ENCODE measurements at places on chromosomes 4 and X.

DNA sequence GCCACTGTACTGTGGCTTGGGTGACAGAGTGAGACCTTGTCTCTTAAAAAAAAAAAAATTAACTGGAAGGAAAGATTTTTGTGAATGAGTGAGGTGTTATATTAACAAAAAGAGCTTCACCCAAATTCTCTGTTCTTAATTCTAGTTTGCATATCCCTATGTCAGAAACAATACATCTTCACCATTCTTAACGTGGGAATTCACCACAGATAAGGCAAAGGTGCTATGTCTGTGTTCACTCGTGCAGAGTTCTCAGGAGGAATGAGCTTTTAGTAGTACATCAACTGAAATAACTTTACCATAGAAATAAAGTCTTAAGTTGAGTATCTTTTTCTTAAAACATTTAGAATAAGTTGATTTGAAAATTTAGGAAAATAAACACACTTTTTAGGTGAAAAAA lies 135.1 kb downstream of the RAPGEF2 start:
- no peak for DNase-seq

DNA sequence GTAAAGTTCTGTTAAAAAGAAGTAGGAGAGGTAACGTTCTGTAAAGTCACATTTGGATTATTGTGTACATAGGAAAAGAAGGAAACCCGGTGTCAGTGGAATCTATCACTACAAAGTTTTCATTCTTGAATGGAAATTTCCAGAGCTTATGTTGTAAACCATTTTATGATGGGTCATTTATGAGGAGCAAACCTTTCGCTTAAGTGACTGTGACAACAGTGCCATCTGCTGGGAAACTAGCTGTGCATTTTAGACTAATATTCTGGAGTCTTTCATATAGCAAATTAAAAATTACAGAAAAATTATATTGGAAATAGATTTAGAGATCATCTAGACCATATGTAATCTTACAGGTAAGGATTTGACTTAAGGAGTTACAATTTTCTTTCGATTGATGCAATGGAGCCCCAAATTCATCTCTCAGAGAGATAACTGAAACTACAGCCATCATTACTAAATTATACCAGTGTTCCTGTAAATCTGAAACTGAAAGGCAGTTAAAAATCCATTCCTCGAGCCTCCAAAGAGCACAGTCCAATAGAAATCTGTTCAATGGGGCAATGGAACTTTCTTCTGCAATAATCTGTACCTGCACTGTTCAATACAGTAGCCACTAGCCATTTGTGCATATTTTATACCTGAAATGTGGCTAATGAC lies 26.9 kb downstream of the ASB9 start:
- DNase-seq = peak; percentile 53

DNA sequence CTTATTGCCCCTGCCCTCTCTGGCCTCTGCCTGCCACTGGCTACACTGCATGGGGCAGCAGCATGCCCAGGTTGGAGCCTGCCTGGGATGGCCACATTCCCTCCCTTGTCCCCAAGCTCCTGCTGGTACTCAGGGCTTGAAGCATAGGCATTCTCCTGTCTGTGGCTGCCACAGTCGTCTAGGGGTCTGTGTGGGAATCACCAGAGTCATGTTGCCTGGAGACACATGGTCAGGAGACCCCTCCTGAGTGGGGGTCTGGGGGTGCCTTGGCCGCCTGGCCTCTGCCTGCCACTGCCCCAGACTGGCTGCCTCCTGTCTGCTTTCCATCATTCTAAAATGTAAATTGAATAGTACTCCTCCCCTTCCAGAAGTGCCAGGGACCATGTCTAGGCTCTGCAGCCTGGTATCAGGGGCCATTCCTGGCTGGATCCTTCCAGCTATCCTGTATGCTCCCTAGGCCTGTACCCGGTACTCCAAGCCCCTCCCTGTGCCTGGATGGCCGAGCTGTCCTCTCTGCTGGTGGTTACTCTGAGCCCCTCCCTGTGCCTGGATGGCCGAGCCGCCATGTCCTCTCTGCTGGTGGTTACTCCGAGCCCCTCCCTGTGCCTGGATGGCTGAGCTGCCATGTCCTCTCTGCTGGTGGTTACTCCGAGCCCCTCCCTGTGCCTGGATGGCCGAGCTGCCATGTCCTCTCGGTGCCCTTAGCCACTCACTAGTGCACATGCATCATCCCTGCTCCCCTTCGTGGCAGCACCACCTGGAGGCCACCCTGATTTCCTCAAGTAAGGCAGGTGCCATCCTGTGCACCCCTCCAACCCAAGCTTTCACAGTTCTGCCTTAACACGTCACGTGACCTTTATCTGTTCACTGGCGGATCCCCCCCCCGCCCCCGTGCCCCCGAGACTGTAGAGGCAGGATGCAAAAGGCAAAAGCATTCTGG lies 5.5 kb upstream of the NKX1-1 start:
- DNase-seq = no peak

- DNase-seq = no peak
Measured at GRCh38 chrX:100584611-100585010, at the start of gene TNMD. TNMD (plus strand) TSS chrX:100584936; CDS start chrX:100585019, 83 bp downstream.

DNA sequence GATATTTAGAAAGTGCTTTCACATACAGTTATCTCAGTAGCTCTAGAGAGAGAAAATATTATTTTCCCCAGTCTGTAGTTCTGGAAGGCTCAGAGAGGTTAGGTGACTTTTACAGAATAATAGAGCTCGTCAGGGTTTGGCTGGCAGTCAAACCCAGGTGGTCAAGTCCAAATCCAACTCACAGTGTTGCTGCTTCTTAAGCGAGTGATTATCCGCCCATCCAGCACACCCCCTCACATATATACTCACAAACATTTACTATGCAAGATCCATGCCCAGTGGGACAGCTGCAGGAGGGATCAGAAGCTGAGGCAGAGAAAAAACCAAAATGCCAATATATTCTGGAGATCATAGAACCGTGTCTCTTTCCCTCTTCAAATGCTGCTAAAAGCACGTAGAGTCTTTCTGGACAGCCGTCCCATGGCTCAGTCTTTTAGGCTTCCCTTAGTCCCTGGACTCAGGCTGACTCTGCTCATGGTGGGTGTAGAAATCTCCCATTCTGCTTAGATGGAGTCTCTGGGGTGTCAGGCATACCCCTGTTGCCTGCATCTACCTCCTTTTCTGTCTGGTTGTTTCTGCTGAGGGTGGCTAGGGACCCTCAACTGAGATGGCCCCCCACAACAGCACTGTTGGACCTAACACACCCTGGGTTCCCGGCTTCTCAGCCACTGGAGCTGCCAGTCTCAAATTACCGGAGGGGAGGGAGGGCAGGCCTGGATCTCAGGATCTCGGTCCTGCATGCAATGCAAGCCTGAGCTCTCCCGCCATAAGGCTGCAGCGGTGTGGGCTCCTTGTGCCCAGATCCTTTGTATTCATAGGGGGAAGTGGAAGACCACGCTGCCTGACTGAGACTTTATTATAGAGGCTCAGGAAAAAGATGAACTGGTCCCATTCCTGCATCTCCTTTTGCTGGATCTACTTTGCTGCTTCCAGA lies at the start of gene CHRNA9:
TSS of gene CHRNA9 (plus strand) at position 743 of the 934 bp plus-strand sequence. CDS start at position 878, 135 bp downstream.
- DNase-seq = no peak

DNA sequence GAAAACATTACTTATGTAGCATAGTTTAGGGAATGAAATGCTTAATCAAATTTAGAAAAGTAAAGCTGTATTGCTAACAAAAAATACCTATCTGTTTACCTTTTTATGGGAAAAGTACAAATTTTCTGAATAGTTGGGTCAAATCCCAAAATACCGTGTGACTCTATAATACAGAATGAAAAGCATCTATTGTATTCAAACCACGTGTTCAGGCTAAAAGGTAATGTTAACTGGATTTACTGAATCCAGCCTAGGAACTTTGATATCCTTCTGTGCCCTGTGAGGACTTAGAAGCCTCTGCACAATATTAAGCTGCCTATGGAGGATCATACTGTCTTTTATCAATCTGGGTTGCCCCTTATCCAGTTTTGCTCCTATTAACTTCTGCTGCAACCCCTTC lies 36.3 kb upstream of the AGA start:
- DNase-seq = no peak

- DNase-seq = no peak
Measured at GRCh38 chrX:40006106-40007017, 91.4 kb downstream of the BCOR start.

DNA sequence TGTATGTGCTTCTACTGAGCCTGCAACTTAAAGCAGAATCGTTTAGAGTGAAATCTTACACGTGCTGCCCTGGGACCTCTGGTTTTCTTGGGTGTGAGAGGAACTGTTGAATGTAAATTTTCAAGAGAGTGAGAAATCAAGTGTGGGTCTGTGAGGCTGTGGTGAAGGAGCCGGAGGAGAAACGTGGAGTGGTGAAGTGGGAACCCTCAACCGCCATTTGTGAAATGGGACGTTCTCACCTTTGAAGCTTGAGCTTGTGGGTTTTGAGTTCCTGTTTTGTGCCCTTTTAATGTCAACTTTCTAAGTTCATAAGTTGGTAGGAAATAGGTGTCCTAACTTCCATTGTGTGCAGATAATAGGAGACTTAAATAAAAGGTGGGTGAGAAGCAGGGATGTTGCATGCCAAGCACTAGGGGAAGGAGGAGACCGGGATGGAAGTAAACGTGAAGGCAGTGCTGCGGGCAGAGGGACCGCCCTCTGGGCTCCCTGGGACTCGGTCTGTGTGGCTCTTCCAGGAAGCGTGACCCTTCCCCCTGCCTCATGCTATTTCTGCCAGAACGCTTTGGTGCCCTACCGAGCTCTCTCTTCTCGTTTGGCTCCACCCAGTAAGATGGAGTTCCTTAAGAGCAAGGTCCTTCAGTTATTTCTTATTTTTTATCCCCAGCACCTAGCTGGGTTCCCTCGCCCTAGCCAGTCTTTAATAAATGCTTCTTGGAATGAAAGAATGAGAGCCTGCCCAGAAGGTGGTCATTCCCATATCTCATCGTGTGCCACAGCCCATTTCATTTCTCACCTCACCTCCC lies 56.0 kb downstream of the TMEM131L start:
- DNase-seq = no peak

- DNase-seq = no peak
Measured at GRCh38 chrX:10404436-10404835, 215.9 kb downstream of the MID1 start.

- DNase-seq = no peak
Measured at GRCh38 chrX:40142417-40142816, 44.7 kb upstream of the BCOR start.

- DNase-seq = no peak
Measured at GRCh38 chrX:103171353-103171752, 43.6 kb upstream of the BEX4 start.

DNA sequence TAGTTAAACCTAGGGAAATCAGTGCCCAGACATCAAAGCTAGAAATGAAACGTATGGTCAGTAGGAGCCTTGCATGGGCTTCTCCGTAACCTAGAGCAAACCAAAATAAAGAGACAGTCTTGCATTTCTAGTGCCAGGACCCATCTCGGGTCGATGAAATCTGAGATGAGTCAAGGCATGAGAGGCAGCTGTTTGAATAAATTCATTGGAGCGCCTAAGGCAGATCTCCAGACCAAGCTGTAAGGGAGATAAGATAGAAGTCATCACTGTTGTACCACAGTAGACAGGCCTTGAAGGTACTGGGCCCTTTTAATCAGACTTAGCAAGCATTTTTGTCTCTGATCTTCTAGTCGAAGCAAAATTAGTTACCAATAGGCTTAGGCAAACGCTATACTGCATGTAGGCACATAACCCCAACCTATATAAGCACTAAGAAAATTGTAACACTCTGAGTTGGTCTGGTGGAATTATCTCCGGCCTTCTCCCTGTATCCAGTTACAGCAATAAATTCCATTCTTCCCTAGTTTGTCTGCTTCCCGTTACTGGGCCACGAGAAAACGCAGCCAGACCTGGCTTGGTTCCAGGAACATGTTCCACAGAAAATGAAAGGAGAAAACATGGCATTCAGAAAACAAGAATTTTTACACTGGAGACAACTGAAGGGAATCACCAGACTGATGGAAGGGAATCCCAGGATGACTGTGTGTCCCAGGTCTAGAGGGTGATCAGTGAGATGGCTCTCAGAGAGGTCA lies 21.1 kb upstream of the PAPSS1 start:
- DNase-seq = peak; percentile 77

DNA sequence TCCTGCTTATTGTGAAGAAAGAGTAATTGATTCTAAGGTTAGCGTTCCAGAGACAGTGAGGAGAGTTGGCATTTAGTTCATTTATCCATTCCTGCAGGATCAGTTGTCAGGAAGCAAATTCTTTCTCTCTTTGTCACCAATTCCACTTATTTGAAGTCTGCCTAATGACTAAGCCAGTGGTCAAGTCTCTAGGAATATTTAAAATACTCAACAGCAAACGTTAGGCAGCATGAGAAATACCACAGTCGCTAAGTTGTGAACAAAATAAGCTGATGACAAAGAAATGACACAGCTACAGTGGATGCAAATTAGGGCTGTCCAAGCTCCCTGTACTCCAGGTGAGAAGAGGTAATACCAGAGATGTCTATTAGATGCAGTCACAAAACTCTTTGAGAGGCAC lies 6.6 kb upstream of the MAGEB17 start:
- DNase-seq = peak; percentile 62

- no peak for DNase-seq
Measured at GRCh38 chr4:157219711-157220370, 687 bp upstream of the GRIA2 start.

- DNase-seq = no peak
Measured at GRCh38 chr4:155241225-155241624, 32.8 kb downstream of the NPY2R start.

GRCh38 chrX:40062525-40063155 lies 35.1 kb downstream of the BCOR start:
- DNase-seq = no peak

DNA sequence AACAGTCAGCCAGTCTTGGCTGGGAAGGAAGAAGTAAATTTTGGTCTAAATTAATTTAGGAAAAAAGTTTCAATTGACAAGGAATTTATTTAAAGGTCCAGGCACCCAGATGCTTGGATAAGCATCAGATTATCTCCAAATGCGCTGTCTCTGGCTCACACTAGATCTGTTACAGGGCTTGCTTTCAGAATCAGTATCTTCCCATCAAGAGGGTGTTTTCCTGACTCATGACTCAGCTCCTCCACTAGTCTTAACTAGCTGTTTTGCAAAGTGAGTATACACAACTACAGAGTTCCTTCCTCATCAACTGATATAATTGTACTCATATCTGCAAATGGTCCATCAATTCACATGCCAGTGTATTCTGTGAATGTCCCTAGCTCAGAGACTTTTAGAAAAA lies 482.1 kb upstream of the CPEB2 start:
- DNase-seq = peak; percentile 64

GRCh38 chrX:8849458-8849857 lies 48.3 kb upstream of the FAM9A start:
- no peak for DNase-seq

- no peak for DNase-seq
Measured at GRCh38 chrX:11781734-11782370, 23.8 kb downstream of the MSL3 start.

- no peak for DNase-seq
Measured at GRCh38 chr4:14138106-14138505, 510.6 kb upstream of the BOD1L1 start.

DNA sequence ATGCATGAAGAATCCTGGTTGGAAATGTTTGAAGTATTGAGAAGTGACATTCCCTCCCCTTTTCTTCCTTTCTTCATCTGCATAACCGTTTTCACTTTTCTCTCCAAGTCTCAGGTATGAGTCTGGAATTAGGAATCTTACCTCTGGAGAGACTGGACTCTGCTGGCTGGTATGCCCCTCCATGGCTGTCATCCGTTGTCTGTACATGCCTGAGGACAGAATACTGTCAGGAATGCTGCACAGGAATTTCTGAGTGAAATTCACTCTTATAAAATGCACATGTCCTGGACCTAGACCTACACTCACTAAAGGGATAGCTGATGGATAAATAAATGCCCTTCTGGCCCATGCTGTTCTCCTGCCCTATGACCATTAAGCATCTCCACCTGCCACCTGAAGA lies 179.5 kb downstream of the MSN start:
- DNase-seq = no peak
